ENCODE measurements at places on chromosomes 7 and 10. TPM values are rescaled to one million over a fixed set of nuclear protein-coding genes. Genes with fewer than 3 reads are reported as not detected.

The SLC16A12 gene
- total RNA-seq, result not detected

The NUP42 gene
- 37.5 TPM for total RNA-seq

The GLI3 gene
- total RNA-seq, result 4.7 TPM

The CPA5 gene
- total RNA-seq, result not detected

The STK31 gene
- total RNA-seq, result 1.3 TPM

The GATAD1 gene
- 32.5 TPM for total RNA-seq
